ENCODE measurements at places on chromosomes 3 and 15. TPM values are rescaled to one million over a fixed set of nuclear protein-coding genes. Genes with fewer than 3 reads are reported as not detected.

RPL35A gene
- total RNA-seq = 701 TPM

NIT2 gene
- total RNA-seq = 14.4 TPM

GOLGA6A gene
- total RNA-seq = not detected

RASL12 gene
- not detected for total RNA-seq

LRRC34 gene
- total RNA-seq = 3.8 TPM

CACNA1D gene
- total RNA-seq = not detected

CPA3 gene
- 0.98 TPM for total RNA-seq

FAM81A gene
- not detected for total RNA-seq

ST3GAL6 gene
- 6.0 TPM for total RNA-seq

TMC3 gene
- total RNA-seq = not detected

All from vein endothelial cell (primary cell).